Subcutaneous adipose tissue (tissue), 4 donors: ENCODE measurements at places on chromosomes 11 and 22. TPM values are rescaled to one million over a fixed set of nuclear protein-coding genes. Genes with fewer than 3 reads are reported as not detected.

Gene MYH9
- 187 TPM for total RNA-seq

Gene MCM5
- 16.0 TPM for total RNA-seq

Gene RIN1
- 3.7 TPM for total RNA-seq

Gene OR2AG1
- total RNA-seq = not detected

Gene MYBPC3
- not detected for total RNA-seq

Gene COA4
- total RNA-seq = 51.8 TPM

Gene DYNC2H1
- total RNA-seq = 24.0 TPM

Gene ADAMTS8
- total RNA-seq = under 0.01 TPM

Gene CCDC87
- not detected for total RNA-seq

Gene AMOTL1
- 31.0 TPM for total RNA-seq

Gene GAL
- not detected for total RNA-seq
